M059J (cell line): ENCODE measurements at places on chromosomes 5 and 9.

DNA sequence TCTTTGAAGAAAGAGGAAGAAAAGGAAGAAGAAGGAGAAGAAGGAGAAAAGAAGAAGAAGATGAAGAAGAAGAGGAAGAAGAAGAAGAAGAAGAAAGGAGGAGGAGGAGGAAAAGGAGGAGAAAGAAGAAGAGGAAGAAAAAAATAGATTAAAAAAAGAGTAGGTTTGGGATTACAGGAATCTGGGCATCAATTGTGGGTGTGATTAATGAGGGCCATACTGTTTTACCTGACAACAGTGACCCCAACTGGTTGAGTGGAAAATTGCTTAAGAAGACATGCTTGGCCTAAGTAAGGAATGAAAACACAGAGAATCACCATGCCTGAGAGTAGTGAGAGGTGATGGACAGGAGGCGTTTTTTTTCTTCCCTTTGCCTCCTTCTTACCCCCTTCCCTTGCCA lies 114.6 kb downstream of the FAM170A start:
- peak; percentile 20 for DNase-seq

DNA sequence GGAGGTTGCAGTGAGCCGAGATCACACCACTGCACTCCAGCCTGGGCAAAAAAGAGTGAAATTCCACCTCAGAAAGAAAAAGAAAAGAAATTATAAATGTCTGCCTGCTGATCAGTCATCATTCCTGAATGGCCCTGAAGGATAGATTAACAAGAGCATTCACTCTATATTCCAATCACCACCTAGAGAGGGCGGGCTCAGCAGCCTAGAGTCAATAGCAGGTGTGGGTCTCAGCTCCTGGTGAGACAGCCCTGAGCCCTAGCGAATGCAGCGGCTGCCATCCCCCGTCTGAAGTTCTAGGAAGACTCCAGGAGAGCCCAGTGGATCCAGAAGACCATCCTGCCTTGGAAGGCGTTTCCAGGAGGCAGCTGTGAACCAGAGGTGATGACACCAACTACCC lies 12.0 kb downstream of the FBP1 start:
- DNase-seq: no peak

GRCh38 chr5:122455939-122456338 lies 143.9 kb downstream of the SNCAIP start:
- no peak for DNase-seq

DNA sequence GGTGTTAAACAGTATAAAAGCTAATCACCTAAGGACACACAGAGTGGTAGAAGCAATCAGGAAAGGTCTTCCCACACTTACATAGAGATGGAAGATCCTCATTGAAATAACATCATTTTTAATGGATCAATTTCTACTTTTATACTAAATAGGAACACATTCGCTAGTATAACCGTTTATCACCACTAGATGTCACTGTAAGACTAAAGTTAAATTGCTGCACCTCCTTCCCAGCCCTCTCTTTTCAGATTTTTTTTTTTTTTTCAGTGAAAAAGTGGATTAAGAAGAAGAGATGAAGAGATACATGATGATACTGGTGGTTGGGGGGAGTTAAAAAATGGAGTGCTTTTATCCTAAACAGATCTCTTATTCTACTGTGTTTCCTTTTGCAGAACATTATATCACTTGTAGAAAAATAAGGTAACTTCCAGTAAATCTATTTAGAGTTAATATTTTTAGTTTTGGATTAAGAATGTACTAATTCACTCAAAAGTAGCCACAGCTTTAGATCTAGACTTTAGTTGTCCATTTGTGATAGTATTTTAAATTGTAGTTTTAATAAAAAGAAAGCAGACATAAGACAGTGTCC lies 116.9 kb upstream of the ARRDC3 start:
- peak; percentile 51 for DNase-seq

- DNase-seq: peak; percentile 47
Observed at GRCh38 chr5:173477345-173478040, 139.0 kb downstream of the BOD1 start.

GRCh38 chr9:105403552-105404248 lies 44.1 kb upstream of the FSD1L start:
- no peak for DNase-seq

DNA sequence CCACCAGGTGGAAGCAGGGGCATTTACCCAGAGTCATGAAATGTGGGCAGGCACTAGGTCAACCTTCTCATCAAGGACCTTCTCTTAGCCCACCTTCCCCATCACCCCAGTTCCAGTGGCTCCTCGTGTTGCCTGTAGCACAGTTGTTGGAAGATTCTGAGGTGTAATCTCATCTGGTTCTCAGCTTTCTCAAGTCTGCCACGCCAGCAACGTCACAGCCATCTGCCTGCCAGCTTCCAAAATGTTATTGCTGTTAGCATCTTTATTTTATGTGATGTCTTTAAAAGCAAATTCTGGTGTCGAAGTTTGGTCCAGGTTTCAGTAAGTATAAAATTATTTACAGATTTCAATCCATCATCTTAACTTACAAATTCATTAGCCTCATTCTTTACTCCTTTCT lies 10.7 kb downstream of the C9orf153 start:
- no peak for DNase-seq

- DNase-seq: no peak
Observed at GRCh38 chr9:38406476-38407186, 14.1 kb downstream of the ALDH1B1 start.

GRCh38 chr9:93017621-93018020 lies 40.9 kb upstream of the SUSD3 start:
- no peak for DNase-seq

DNA sequence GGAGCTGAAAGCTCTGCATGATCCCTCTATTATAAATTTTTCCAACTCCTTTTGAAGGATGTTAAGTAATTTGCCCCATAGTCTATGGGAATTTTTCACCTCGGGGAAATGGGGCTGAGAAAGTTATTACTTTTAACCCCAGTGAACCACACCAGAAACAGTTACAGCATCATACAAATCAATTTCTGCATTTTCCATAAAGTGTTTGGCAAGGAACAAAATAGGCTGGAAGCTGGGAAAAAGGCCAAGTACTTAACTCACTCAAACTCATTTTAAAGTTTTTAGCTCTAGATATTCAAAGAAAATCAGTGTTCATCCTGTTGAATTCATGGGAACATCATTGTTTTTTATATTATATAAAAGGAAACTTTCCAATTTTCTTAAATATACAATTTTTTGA lies 160.9 kb downstream of the SH3GL2 start:
- DNase-seq: no peak

DNA sequence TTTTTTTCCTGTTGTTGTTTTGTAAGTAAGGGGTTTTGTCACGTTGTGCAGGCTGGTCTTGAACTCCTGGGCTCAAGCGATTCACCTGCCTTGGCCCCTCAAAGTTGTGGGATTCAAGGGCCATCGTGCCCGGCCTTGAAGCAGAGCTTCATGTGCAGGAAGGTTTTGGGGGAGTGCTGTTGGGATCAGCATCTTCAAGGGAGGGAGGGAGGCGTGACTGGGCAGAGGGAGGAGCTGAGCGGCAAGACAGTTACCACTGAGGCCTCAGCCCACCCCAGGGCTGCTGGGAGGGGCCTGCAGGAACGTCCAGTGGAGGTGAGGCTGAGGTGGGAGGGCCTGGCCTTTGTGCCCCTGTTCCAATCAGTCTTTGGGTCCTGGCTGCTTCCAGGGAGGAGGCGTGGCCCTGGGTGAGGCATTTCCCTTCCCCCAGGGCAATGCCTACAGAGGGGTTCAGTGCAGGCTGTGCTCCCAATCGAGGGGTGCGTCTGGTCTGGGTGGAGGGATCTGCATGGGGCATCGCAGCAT lies 21.4 kb downstream of the OR2V1 start:
- DNase-seq: no peak

GRCh38 chr5:13930541-13931171 lies 13.8 kb downstream of the DNAH5 start:
- DNase-seq: peak; percentile 37

DNA sequence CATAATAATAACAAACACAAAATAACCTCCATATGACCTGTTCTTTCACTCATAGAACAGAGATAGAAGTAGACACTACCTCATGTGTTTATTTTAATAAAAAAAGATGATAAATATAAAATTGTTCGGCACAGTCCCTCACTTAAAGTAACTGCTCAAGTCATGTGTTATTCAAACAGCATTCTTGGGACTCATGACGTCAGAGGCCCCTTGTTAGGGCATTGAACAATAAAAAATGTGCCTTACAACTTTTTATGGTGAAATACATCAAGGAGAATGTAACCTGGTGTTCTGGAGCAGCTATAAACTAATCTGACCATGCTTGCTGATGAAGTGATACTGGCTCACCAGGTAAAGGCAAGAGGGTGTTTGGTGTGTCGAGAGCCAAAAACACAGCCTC lies 12.2 kb upstream of the NDFIP1 start:
- DNase-seq: no peak

- peak; percentile 3 for DNase-seq
Observed at GRCh38 chr5:107668154-107669095, 2.3 kb downstream of the EFNA5 start.

GRCh38 chr5:14299666-14300065 lies 156.5 kb downstream of the TRIO start:
- no peak for DNase-seq

GRCh38 chr5:21398511-21398910 lies 1410.5 kb upstream of the CDH18 start:
- DNase-seq: no peak

- DNase-seq: peak; percentile 47
Observed at GRCh38 chr5:173016598-173017046, 33.1 kb downstream of the ATP6V0E1 start.

DNA sequence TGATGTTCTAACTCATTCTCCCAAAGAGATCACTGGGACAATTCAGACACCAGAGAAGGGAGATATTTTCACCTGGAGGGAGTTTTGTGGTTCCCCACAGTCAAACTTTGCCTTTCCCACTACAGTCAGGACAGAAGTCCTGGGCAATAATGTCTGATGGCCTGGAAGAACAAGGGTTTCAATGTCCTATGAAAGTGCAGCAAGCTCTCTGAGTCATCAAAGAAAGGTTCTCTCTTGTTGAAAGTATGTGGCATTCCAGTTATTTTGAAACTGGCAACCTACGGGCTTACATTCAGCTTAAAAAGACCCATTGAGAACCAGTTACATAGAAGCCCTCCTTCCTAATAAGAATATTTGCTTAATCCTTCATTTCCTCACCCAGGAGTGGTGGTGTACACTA lies 103.9 kb downstream of the INSYN2B start:
- peak; percentile 62 for DNase-seq

DNA sequence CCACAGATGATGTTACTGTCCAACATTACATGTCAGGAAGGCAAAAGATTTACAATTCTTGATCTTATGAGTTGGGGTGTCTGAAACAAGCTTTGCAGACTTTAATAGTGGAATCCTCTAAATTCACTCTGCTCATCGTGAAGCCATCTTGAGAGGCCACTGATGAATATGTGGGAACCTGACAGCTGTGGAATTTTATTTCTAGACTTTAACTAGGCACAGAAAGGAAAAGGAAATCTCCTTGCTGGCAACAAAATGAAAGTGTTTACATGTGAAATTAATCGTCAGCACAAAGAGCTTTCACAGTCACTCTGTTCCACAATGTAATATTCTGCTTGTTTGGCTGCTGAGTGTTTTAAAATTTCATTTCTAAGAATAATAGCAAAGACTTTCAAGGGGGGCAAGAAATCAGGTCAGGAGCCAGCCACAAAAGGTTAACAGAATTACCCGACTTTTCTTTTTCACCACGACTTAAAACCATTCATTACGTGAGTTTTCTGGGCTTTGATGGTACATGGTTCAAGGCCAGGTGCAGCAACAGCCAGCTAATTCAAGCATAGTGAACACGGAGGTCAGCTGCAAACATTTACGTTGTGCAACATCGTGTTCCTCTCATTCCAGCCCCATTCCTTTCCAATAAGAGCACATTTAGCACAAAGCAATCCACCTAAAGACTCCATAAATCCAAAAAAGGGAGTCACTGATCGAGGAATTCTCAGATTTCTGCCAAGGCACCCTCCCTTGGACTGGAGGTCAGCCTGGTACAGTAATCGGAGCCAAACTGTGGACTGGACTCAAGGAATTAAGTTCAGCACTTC lies 14.6 kb downstream of the NREP start:
- peak; percentile 77 for DNase-seq

DNA sequence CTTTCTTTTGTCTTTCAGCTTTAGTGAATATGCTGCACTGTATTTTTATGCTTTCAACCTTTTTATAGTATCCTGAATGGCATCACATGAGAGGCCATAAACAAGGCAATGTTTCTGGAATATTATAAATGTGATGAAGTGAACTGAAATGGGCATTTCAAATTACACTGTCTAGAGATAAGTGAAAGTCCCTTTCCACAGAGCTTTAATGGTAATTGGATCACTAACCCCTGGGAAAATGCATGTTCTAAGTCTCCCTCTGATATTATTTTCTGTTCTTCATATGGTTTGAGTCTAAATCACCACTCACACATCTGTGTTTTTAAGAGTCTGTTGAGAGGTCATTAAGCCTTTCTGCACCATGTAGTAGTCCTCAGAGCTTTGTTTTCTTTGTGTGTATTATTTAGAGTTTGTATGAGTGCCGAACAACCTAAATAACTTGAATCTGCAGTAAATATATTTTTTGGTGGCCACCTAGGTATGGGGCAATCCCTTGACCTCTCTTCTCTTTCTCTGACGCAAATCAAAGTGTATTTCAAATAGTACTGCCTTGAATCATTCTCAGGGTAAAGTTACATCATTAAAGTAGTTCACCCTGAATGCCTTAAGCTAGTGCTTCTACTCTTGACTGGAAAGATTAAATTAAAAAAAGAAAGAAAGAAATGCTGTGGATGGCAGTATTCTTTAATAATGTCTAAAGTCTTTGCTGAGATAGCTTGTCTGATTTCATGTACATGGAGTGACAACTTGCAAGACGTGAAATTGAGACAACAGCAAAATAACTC lies 1931.0 kb upstream of the CDH6 start:
- DNase-seq: no peak

DNA sequence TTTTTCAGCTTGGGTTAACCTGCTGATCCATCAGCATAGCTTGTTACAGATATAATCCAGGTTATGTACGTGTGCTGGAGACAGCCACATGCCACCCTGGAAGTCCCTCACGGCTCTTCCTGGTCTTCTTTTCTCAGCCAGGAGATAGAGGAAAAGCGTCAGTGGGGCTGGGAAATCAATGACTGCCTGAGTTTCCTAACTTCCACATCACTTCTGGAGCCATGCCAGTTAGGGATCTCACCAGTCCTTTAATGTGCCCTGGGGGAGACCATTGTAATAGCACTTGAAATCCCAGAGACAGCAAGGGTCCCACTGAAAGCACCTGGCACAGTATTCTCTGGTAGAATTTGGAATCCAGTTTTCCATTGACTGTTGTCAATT lies 29.2 kb downstream of the ANXA2R start:
- DNase-seq: no peak

DNA sequence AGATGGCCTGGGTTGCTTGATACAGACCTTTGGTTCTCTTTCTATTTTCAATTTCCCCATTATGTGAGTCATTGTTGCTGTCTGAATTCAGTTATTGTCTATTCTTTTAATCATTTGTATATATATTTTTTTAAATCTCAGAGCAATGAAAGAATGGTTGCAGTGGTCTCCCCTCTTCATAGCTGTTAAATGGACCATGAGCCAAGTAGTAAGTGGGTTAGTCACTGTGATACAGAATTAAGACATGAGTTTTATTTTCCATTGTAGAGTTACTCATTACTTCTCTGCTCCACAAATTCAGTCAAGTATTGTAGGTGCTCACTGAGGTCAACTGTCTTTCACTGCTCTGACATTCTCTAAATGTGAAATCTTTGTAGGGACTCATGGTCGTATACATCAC lies 174.6 kb upstream of the GRAMD2B start:
- DNase-seq: peak; percentile 2

- DNase-seq: no peak
Observed at GRCh38 chr5:76859591-76860247, 9.9 kb downstream of the S100Z start.

- no peak for DNase-seq
Observed at GRCh38 chr5:73352649-73353230, 95.8 kb downstream of the FOXD1 start.

- peak; percentile 3 for DNase-seq
Observed at GRCh38 chr5:75167345-75167744, 69.3 kb downstream of the ANKRD31 start.
